Activated CD4-positive, alpha-beta T cell treated with anti-CD3 and anti-CD28 coated beads, Interleukin-10, Interleukin-2, amounts not matched to agents 100 ng/mL and 50 ng/mL, durations not matched to agents 16 hours and 8 hours (primary cell): ENCODE measurements at places on chromosomes 11 and 22.

DNA sequence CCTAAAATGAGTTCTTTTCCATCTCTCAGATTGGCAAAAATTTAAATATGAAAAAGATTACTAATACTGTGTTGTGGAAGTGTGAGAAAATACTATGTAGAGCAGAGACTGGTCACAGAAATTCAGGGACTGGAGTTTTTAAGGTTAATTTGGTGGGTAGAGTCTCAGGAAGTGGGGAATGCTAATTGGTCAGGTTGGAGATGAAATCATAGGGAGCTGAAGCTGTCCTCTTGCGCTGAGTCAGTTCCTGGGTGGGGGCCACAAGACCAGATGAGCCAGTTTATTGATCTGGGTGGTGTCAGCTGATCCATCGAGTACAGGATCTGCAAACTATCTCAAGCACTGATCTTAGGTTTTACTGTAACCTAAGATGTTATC, 29.4 kb upstream of the TMEM86A start:
- DNase-seq = peak; percentile 44

- no peak for DNase-seq
These were observed 29.8 kb downstream of the NECTIN1 start for GRCh38 chr11:119699227-119699626.

- DNase-seq = no peak
These were observed 144.1 kb downstream of the CTTN start for GRCh38 chr11:70542406-70542805.

DNA sequence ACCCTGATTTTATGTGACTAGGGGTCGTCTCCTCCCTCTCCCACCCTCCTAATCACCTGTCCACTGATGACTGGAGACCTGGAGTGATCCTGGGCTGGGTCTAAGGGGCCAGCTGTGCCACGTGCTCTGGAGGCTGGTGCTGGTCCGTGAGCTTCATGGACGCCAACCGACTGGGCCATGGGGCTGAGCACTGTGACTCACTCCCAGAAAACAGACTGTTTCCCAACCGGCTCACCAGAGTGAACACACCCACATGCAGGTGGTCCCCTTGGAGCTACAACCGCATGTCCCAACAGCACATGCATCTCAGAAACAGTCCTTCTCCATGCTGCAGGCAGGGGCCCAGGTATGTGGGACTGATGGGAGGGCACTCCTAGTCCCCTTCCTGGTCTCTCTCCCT, 14.0 kb upstream of the LMO1 start:
- DNase-seq = no peak

GRCh38 chr11:68773521-68774193, 22.3 kb upstream of the TESMIN start:
- DNase-seq = no peak

DNA sequence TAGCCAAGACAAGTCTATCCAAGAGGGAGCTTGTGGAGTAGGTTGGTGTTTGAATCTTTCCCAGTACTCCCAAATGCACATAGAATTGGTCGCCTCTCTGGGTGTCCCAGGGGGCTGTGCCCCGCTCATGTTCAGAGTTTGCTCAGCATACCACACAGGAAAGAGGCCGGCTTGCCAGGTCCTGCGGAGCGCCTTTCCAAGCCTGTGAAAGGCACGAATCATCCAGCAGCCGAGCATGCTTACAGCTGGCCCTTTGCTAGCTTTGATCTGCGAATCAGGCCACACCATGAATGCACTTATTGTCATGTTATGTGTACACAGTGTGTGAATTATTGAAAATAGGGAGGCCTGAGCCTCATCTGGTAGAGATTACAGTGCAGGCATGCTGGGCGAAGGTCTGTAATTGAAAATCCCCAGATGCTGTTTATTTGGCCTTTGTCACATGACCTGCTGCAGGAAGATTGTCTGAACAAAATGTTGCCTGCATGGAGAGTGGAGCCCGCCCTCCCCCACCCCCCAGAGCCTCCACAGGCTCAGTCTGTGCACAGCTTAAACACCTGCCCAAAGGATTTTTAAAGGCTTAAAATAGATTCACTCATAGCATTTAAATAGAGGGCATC, 163.3 kb upstream of the RASSF10 start:
- DNase-seq = no peak

GRCh38 chr11:38839071-38839470, 2241.0 kb upstream of the RAG2 start:
- no peak for DNase-seq
